ENCODE measurements at places on chromosomes 13 and 19. TPM values are rescaled to one million over a fixed set of nuclear protein-coding genes. Genes with fewer than 3 reads are reported as not detected.

- no peak for DNase-seq
Measured at GRCh38 chr13:66864627-66865026, 365.5 kb downstream of the PCDH9 start.

GRCh38 chr13:78593652-78594455, 9.5 kb downstream of the POU4F1 start:
- DNase-seq: no peak

- DNase-seq: no peak
Measured at GRCh38 chr13:99821741-99822140, 149.8 kb downstream of the ZIC5 start.

DNA sequence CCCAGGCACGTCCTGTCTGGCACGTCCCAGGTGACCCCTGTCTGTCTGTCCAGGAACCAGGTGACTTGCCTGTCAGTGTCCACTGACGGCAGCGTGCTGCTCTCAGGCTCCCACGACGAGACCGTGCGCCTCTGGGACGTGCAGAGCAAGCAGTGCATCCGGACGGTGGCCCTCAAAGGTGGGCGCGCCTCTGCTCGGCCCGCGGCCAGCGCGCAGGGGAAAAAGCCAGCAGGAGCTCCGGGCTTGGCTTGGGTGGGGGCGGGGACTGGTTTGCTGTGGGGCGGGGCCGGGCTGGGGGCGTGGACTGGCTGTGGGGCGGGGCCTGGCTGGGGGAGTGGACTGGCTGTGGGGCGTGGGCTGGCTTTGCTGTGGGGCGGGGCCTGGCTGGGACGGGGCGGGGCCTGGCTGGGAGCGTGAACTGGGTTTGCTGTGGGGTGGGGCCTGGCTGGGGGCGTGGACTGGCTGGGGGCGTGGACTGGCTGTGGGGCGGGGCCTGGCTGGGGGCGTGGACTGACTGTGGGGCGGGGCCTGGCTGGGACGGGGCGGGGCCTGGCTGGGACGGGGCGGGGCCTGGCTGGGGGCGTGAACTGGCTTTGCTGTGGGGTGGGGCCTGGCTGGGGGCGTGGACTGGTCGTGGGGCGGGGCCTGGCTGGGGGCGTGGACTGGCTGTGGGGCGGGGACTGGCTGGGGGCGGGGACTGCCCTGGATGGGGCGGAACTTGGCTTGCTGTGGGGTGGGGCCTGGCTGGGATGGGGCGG, 7.2 kb downstream of the WDR18 start:
- DNase-seq: peak; percentile 91

DNA sequence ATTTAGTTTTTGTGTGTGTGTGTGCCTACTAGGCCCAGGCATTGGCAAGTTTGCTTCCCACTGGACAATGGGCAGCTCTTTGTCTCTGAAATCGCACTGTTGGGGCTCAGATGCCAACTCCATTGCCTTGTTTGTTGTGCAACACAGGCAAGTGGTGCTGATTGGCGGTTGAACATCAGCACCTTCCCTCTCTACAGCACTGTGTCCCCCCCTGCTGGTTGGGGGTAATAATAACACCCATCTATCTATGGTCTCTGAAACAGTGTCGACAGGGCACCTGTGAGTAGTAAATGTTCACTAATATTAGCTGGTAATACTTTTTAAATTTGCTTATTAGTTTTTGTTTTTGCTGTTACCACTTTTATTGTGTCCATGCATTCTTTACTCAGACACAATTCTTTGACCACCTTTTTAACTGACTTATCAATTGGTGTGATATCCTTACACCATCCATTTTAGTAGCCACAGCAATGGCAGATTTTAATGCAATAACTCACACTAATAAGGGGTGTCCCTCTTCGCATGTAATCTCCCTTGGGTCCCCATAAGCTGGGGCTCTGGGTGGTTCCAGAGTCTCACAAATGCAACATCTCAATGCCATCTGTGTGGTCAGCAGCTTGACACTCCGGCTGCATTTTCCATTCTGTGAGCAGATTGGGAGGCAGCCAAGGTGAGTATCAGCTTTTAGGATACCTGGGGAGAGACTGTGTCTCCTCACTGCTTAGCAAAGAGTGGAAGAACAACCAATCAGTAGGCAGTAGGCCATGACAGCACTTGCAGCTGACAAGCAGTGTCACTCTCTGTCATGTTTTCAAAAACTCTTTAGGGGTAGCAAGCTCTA, 47.7 kb upstream of the UQCRFS1 start:
- peak; percentile 72 for DNase-seq

FBL gene
- total RNA-seq: 890 TPM

CA11 gene
- total RNA-seq: 11.5 TPM

KIR2DL4 gene
- not detected for total RNA-seq

FFAR2 gene
- total RNA-seq: not detected

Data from activated CD4-positive, alpha-beta T cell treated with anti-CD3 and anti-CD28 coated beads for 36 hours (primary cell).